ENCODE measurements at places on chromosomes 1 and 21.

DNA sequence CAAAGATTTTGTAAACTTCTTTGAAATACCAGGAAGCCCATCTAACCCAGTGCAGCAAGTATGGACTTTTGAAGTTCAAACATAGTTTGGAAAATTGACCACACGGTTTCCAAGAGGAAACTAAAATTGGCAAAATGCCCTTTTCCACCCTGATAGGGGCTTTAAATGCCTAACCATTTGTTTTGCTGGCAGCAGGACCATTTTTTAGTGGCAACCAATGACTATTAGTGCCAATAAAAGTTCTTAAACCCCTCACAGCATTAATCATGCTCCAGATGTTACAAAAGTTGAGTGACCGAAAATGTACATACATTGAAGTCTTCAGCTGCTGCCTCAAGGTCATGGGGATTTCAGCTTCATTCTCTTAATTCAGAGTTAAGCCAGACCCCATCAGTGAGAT lies 46.4 kb upstream of the ENAH start:
- no peak for DNase-seq

GRCh38 chr1:230509281-230509977 lies 83.3 kb upstream of the PGBD5 start:
- no peak for DNase-seq

GRCh38 chr1:204384636-204385352 lies 25.1 kb upstream of the PLEKHA6 start:
- no peak for DNase-seq

DNA sequence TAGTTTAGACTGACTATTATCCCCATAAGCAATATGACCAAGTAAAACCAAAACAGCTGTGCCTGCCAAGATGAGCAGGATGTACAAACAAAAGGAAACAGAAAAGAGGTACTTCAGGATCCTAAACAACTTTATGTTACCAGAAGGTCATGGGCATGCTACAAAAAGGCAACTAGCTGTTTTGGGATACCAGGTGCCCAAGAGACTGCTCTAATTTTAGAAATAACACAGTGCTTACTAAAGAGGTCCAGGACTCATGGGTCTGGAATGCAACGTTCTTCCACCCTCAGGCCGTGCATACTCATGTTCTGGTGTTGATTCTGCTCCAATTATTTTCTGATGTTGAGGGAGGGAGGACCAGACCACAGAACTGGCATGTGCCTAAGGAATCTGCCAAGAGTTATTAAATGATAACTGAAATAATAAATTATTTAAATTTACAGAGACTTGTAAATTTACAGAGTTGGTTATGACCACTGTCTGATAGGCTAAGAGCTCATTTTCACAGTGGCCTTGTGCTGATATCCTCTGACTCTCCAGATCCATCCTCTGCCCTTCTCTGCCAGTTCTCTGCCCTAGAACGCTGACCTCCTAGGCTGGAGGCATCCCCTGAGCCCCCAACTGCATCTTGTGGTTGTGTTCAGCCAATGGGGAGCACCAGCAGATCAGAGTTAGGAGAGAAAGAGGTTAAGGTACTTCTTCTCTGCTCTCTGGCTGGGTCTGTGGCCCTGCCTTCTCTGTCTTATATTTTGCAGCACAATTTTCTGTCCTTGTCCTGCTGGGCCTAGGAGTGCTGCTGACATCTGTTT lies 37.7 kb upstream of the BCL10 start:
- DNase-seq = no peak

- DNase-seq = no peak
Observed at GRCh38 chr1:153677718-153678518, 570 bp upstream of the NPR1 start.

Measured in NCI-H2227 treated with DMSO at 0.1 percent for 48 hours (cell line).